Activated naive CD8-positive, alpha-beta T cell treated with anti-CD3 and anti-CD28 coated beads for 36 hours (primary cell): ENCODE measurements at places on chromosomes 6 and 20.

- DNase-seq, result no peak
Observed at GRCh38 chr6:3341467-3341866, 82.7 kb downstream of the PSMG4 start.

DNA sequence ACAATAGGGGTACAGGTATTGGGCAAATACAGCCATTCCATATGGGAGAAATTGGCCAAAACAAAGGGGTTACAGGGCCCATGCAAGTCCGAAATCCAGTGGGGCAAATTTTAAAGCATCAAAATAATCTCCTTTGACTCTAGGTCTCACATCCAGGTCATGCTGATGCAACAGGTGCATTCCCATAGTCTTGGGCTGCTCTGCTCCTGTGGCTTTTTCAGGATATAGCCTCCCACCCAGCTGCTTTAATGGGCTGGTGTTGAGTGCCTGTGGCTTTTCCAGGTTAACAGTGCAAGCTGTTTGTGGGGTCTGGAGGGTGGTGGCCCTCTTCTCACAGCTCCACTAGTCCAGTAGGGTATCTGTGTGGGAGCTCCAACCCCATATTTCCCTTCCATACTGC lies 607.1 kb downstream of the MEI4 start:
- DNase-seq, result no peak

- DNase-seq, result peak; percentile 65
Observed at GRCh38 chr6:90068264-90068663, 174.0 kb downstream of the GJA10 start.

GRCh38 chr6:1719922-1720321 lies 110.2 kb downstream of the FOXC1 start:
- DNase-seq, result no peak

DNA sequence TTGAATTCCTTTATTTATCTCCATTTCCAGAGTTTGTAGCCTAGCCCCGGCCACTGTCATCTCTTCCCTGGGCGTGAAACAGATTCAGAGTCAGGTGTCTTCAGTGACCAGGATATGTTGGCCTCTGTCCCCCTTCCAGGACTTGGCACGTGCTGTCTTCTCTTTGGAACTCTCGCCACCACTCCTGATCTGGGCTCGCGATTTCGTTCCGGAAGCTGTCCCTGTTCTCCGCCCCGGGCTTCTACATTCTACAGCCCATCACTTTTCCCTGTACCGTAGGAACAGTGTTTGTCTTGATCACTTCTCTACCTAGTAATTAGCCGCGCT lies 739 bp downstream of the GSS start:
- DNase-seq, result no peak

DNA sequence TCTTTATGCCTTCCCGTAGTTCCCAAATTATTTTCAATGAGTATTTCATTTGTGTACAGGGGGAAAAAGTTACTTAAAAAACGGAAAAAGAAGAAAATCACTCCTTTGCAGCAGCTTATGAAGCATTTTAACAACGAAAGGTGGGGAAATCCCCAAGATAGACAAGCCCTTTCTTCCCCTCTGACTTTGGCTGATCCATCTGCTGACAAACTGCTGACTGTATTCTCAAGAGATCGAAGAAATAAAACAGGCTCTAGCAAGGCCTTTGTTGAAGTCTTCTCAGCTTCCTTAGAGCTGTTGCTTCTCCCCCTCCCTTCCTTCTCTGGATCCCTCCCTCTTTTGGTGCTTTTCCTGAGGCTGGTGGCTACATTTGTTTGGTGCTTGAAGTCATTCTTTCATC lies 325.2 kb downstream of the NRN1 start:
- DNase-seq, result no peak

DNA sequence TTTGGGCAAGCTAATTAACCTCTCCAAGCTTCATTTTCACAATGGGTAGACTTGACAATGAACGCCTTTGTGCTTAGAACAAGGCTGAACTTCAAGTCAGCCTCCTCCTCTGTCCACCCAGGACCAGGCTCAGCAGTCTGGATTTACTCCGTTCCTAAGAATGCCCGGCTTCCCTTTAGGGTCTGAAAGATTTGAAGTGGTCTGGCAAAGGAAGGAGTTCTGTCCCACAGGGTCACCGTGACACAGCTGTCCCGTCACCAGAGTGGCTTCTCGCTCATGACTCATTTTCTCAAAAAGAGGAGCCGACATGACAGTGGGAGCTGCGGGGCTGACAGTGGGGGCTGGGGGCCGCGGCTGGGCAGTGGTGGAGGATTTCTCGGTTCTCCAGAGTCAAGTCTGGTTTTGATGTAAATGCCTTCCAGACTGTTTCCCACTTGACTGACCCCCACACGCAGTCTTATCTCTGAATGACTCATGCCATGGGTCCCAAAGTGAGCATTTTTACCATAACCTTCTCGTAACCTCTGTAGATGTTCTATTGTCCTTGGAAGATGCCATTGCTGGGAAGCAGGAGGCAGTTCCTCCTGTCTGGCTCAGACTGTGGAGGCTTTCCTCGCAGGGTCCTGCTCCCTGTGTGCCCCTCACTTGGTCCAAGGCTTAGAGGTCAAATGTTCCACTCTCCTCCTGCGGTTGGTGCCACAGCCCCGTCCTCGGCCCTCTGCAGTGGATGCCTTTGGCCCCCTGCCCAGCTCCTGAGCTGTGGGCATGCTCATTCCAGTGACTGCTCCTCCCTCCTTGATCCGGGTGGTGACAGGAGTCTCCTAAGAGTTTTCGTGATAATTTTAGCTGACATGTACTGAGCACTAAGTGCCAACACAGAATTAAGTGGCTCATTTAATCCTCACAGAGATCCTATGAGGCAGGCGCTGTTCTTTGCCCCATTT lies 253.1 kb downstream of the FNDC1 start:
- no peak for DNase-seq

- DNase-seq, result peak; percentile 56
Observed at GRCh38 chr20:62219992-62220665, at the start of gene HRH3. Gene HRH3 (minus strand): TSS chr20:62220278. CDS start chr20:62219970, 308 bp downstream.

- peak; percentile 81 for DNase-seq
Observed at GRCh38 chr6:33199687-33200218, 712 bp downstream of the RXRB start.
